ENCODE measurements at places on chromosomes 3 and 15.
A peak's percentile ranks its signal among the peaks of the same experiment; 100 is the strongest.

- no peak for DNase-seq
These were observed 81.7 kb downstream of the BTD start for GRCh38 chr3:15683253-15683652.

DNA sequence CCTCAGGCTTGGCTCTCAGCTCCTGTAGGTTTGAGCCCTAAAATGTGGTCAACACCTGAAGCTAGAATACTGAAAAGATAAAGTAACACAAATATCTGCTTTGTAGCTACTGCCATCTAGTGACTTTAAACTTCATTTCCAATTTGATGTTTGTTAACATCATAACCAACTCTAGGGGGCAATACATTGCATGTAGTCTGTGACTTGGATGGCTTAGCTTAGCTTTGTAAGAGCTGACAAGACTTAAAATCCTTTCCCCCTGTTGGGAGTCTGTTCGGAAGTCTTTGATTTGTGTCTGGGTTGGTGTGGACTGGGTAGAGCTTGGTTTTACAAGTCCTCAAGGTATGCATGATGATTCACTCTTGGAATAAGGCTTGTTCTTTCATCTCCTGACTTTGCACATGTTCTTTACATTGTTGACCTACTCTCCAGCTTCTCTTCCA lies 51.7 kb downstream of the SCN11A start:
- peak; percentile 92 for DNase-seq

DNA sequence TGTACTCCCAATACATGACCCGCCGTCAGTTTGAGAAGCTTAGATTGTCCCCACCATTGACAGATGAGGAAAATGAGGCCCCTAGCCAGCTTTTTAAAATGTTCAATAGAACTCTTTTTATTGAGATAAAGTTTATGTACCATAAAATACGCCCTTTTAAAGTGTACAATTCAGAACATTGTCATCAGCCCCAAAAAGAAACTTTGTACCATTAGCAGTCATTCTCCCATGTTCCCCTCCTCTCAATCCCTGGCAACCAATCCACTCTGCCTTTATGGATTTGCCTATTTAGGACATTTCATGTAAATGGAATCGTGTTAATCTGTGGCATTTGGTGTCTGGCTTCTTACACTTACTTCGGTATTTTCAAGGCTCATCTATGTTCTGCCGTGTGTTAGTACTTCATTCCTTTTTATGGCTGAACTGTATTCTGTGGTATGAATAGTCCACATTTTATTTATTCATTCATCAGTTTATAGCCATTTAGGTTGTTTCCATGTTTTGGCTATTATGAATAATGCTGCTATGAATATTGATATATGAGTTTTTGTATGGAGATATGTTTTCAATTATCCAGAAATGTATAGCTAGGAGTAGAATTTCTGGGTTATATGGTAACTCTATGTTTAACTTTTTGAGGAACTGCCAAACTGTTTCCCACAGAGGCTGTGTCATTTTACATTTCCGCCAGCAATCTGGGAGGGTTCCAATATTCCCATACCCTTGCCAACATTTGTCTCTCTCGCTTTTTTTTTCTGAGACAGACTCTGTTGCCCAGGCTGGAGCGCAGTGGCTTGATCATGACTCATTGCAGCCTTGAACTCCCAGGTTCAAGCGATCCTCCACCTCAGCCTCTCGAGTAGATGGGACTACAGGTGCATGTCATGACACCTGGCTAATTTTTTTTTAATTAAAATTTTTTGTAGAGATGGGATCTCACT lies 15.3 kb upstream of the PTPN23 start:
- DNase-seq = peak; percentile 54

DNA sequence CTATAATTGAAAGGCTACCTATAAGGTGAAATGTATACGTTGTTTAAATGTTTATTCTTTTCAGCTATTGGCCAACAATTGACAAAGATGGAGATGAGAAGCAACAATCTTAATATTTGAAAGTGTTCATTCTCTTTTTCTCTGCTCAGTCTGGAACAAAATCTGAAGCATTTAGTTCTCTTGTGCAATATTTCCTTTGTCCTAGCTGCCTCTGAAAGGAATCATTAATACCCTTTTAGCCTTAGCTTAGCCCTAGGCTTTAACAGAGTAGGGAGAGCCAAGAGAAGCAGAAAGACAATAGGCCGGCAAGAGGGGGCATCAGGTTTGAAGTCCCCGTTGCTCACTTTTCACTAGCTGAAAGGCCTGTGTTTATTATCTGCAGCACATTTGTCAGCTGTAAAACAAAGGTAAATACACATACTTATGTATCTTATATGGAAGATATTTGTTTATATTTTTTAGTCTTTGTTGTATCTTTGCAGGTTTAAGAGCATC lies 422.5 kb upstream of the SEMA6D start:
- no peak for DNase-seq

GRCh38 chr15:46420990-46421389 lies 786.2 kb downstream of the SQOR start:
- no peak for DNase-seq

GRCh38 chr15:46442901-46443590 lies 808.2 kb downstream of the SQOR start:
- no peak for DNase-seq

Measured in mammary epithelial cell (primary cell).